Activated CD8-positive, alpha-beta memory T cell treated with anti-CD3 and anti-CD28 coated beads for 1 hour (primary cell): ENCODE measurements at places on chromosomes 7 and 10.

DNA sequence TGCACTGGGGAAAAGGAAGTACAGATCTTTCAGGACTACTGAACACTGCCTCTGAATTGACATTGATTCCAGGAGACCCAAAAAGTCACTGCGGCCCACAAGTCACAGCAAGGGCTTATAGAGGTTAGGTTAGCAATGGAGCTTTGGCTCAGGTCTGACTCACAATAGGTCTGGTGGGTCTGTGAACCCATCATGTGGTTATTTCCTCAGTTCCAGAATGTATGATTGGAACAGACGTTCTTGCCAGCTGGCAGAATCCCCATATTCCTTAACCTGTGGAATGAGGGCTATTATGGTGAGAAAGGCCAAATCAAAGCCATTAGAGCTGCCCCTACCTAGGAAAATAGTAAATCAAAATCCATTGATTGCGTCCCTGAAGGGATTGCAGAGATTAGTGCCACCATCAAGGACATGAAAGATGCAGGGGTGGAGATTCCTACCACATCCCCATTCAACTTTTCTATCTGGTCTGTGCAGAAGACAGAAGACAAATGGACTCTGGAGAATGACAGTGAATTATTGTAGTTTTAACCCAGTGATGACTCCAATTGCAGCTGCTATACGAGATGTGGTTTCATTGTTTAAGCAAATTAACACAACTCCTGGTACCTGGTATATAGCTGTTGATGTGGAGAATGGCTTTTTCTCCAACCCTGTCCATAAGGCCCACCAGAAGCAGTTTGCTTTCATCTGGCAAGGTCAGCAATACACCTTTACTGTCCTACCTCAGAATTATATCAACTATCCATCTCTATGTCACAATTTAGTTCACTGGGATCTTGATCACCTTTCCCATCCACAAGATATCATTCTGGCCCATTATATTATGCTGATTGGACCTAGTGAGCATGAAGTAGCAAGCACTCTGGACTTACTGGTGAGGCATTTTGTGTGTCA lies 44.5 kb upstream of the PIK3CG start:
- DNase-seq = no peak

- no peak for DNase-seq
Observed at GRCh38 chr7:90222811-90223725, 11.5 kb downstream of the STEAP2 start.

DNA sequence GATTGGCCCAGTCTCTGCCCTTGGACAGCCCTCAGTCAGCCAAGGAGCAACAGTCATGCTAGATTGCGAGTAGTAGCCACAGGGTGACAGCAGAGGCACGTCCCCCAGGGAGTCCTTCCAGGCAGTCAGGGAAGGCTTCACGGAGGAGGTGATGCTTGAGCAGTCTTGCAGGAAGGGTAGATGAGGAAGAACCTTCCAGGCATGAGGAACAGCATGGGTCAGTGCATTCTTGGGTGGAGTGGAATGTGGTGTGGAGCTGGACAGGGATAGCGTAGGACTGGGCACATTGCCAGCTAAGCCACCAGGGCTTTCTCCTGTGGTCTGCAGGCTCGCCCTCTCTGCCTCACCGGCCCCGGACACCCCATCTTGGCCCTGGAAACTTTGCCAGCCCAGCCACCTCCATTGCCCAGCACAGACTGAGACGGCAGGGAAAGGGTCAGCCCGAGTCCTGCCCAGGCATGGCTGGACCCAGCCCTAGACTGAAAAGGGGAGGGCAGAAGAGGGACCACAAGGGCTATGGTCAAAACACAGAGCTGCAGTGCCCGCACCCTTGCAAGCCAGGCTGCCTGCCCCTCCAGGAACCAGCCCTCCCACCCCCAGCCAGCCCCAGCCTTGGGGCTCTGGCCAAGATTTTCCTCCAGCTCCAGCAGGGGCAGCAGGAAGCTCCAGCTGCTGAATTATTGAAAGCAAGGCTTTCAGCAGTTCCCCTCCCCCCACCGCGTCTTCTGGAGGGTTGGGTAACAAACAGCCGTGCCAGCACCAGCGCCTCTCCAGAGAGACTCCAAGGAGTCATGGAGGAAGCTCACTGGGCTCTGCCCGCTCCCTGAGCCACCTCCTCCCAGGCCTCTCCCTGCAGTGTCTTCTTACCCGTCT lies 18.7 kb downstream of the SRRM3 start:
- no peak for DNase-seq

DNA sequence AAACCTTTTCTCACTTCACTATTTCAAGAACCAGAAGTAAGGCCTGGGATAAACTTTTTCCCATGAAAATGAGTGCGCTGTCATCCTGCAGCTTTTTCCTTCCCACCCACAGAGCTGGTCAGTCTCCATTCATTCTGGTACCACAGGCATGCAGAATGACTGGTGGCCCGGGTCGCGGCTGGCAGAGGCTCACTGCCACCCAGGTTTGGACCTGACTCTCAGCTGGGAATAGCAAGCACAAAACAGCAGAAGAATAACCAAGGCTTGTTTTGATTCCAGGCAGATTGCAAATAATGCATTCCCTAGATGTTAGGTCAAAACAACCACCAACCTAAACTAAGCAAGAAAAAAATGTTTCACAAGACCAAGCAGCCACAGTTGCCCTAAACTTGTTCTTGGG lies 190.5 kb upstream of the NRP1 start:
- DNase-seq = no peak

GRCh38 chr10:126940670-126941310 lies 35.6 kb downstream of the DOCK1 start:
- DNase-seq = no peak

- no peak for DNase-seq
Observed at GRCh38 chr7:133582766-133583523, 330.1 kb downstream of the EXOC4 start.
